ENCODE measurements at places on chromosomes 2 and 18.

GRCh38 chr2:59578349-59578748, 975.1 kb downstream of the BCL11A start:
- no peak for DNase-seq

- no peak for DNase-seq
Observed at GRCh38 chr2:73963385-73964120, 21.2 kb upstream of the TET3 start.

DNA sequence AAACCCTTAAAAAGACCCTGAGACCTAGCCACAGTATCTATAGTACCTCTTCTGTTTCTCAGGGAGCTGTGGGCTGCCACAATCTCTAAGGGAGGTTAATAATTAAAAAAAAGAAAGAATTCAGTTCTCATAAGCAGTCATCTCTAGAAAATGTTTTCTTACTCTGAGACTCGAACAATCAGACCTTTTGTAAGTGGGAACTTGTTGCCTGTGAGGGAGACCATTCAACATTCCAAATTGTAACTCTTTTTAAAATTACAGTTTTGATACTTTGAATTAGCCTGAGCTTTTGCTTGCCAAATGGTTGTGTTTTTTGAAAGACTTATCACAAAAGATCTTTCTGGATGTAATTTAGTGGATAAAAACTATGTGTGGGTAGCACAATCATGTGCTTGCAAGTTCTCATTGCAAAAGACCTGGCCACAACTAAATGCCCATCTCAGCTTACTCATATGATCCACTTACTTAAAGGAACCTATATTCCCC, 33.3 kb downstream of the IL1R2 start:
- DNase-seq: peak; percentile 99

DNA sequence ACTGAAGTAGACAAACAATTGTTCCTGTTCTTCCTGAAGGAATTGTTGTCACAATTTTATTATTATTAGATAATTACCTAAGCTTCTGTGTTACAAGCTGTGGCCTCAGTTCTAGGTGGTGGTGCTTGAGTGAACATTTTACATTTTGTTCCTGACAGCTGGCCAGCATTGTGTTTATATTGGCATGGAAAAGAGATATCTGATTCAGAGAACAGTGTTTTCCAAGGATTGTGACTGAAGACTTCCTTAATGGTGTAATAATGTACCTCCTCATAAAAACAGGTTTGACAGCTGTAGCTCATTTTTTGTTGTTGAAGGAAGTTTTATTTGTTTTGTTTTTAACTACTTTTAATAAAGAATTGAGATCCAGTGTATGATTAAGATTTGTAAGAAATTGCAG, 95.2 kb downstream of the EPB41L5 start:
- peak; percentile 70 for DNase-seq

DNA sequence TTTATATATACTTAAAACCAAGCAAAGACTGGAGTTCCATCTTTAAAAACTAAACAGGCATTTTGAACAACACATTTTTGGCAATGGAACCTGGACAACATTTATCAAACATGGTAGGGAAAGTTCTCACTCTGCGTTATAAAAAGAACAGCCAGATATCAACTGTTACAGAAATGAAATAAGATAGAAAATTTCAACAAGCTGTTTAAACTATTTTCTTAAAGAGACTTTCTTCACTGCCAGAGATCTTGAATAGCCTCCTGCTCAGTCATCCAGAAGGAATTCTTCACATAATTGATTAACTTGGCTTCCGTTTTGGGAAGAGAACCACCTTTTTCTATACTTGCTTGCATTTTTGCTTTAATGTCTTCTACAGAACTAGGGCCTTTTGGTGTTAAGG, 166.0 kb upstream of the PIK3C3 start:
- no peak for DNase-seq

DNA sequence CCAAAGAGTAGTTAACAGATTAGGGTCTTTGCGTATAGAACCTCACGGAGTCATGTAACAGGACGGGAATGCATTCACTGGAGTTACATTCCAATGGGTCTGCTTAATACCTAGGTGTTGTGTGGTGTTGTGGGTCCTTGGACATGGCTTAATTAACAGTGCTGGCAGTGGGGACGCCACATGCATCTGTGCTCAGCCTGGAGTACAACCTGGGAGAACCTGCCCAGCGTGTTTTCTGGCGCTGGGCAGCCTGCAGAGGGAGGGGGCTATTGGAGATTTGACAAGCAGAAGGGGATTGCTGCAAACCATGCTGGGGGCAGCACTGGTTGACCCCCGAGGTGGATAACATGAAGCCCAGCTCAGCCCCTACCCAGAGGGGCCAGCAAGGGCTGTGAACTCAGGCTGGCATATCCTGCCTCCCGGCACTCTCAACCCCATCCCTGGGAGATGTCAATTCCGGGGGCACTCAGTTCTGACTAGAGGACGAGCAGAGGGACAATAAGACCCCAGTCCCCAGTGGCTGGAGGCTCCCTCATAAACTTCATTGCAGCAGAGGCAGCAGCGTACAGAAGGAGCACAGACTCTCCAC, 29.3 kb upstream of the COPS8 start:
- DNase-seq: no peak

- peak; percentile 21 for DNase-seq
Observed at GRCh38 chr2:11998626-11999378, 252.4 kb downstream of the LPIN1 start.

GRCh38 chr2:11597538-11598225, 63.8 kb downstream of the GREB1 start:
- no peak for DNase-seq

- DNase-seq: no peak
Observed at GRCh38 chr2:74026687-74027241, 42.1 kb downstream of the TET3 start.

DNA sequence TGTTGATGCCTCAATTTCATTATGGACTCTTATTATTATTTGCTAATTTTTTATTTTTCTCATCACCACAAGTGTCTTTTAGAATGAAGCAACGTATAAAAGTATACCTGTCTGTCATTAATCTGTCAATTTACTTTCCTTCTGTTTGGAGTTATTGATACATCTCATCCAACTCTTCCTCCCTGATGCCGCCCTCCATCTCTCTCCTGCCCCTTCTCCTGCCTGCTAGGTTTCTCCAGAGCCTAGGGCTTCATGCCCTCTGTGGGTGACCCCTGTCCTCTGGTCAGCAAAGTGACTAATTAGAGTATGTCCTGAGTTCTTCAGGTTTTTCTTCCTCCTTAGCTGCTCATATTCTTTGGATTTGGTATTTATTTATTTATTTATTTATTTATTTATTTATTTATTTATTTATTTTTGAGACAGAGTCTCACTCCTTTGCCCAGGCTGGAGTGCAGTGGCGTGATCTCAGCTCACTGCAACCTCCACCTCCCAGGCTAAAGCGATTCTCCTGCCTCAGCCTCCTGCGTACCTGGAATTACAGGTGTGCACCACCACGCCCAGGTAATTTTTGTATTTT, 162.5 kb upstream of the MYCN start:
- DNase-seq: no peak

DNA sequence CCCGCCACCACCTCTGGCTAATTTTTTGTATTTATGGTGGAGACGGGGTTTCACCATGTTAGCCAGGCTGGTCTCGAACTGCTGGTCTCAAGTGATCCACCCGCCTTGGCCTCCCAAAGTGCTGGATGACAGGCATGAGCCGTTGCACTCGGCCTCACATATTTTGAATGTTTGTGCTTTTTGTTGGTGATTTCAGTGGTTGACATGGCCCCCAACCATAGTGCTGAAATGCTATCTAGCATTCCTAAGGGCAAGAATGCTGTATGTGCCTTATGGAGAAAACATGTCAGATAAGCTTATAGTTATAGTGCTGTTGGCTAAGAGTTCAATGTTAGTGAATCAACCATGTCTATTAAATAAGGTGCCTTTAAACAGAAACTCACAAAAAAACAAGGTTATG, 8.9 kb downstream of the ZAP70 start:
- DNase-seq: peak; percentile 35

DNA sequence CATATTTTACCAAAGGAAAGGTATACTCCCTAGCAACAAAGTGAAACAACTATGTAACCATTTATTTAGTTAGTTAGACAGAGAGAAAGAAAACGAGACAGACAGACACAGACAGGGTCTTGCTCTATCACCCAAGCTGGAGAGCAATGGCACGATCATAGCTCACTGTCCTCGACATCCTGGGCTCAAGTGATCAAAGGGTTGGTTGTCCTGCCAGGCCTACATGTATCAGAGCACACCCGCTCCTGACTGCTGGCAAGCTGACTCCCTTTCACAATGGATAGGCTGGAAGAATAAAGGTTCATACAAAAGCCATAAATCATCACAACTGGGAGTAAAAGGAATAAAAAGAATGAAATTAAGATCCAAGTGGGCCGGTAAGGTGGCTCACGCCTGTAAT, 53.5 kb downstream of the ATL2 start:
- DNase-seq: no peak

- DNase-seq: no peak
Observed at GRCh38 chr2:73614105-73614504, 28.1 kb downstream of the NAT8 start.

- DNase-seq: peak; percentile 80
Observed at GRCh38 chr18:48541026-48541746, 2.4 kb downstream of the CTIF start.

DNA sequence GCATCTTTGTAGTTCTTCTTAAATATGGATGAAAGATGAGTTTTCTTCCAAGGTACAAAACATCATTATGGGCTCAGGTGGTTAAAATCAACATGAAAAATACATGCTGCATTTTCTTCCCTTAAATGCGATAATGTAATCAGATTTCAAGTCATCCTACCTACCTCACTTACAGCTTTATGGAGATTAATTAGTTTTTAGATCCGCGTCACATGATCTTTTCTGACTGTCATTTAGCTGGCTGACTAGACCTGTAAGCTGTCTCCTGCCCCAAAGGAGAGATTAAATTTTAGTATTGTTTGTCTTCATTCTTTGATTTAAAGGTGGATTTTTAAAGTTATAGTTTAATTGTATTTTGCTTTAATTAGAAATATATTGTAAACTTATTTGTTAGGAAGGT, 678.0 kb upstream of the ZEB2 start:
- no peak for DNase-seq

DNA sequence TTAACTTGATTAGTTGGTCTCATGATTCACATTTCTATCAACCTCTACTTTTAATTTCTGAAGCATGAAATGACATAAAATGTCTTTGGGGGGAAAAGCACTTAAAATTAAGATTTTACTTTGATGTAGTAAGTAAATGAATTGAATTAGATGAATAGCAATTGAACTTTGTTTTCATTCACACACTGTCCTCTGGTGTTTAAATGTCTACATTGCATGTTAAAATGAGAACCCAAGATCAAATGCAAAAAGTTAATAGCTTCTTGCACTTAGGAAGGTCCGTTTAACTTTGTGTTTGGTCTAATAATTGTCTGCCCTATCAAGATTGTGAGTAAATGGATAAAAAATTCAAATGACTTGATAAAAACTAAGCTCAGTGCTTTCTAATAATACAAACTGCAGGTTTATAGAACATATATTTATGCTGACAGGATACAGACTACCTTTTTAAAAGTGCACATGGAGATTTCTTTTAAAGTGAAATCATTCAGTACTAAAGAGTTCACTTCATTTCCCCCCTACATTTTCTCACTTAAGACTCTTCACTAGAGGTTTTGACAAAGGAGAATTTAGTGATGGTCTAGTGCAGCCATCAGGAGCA, 156.2 kb upstream of the NABP1 start:
- DNase-seq: peak; percentile 37

DNA sequence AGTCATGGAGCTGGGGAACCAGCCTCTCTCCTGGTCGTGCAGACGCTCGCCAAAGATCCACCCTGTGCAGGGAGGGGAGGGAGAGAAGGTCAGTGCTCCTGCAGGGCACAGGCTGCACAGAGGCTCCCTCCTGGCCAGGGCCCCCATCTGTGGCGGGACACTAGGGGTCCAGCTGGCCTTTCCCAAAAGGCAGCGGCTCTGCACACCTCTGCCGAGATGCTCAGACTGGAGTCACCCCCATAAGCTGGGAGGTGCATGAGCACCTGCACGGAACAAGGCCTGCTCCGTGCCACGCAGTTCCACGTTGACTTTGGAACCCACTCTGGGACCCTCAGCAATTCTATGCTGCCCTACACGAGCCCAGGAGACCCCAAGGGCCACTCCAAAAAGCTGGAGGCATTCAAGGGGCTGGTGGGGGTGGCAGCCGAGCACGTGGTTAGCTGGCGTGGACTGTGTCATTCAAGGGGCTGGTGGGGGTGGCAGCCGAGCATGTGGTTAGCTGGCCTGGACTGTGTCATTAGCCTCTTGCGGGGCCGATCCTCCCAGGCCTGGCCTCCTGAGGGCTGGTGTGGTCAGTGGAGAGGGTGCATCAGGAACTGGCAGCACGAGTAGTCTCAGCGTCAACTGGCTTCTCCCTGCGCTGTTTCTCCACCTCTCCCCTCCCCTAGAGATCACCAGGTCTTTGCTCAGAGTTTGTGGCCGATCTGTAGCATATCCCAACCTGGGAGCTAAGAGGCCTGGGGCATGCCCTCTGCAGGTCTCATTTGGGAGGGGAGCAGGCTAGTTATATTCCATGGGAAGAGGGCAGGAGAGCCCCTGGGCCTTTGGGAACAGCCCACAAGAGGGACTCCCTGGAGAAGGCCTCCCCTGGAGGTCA, 9.8 kb downstream of the SNORC start:
- DNase-seq: no peak

DNA sequence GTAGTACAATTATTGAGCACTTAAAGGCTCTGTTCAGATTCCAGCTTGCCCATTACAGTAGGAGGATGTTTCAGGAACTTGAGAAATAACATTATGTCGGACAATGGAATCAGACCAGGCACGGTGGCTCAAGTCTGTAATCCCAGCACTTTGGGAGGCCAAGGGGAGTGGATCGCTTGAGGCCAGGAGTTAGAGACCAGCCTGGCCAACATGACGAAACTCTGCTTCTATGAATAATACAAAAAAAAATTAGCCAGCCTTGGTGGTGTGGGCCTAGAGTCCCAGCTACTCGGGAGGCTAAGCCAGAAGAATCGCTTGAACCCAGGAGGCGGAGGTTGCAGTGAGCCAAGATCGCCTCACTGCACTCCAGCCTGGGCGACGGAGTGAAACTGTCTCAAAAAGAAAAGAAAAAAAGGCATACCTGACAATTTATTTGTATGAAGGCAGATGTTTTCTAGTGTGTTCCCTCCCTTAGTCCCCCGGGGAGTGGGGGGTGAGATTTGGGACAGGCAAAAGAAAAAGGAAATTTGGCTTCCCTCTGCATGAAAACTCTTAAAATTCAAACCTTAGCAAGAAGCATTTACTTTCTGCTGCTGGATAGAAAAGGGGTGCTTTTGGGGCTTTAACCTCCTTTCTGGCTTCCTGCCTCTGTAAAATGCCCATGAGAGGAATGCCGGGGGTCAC, 13.7 kb upstream of the ZNF532 start:
- DNase-seq: no peak
